8988T (cell line): ENCODE measurements at places on chromosomes 1 and 21.

GRCh38 chr1:155078469-155079209 is at the start of gene EFNA3:
TSS of gene EFNA3 (plus strand) at chr1:155078837. CDS start at chr1:155078942, 105 bp downstream.
- DNase-seq = peak; percentile 99

DNA sequence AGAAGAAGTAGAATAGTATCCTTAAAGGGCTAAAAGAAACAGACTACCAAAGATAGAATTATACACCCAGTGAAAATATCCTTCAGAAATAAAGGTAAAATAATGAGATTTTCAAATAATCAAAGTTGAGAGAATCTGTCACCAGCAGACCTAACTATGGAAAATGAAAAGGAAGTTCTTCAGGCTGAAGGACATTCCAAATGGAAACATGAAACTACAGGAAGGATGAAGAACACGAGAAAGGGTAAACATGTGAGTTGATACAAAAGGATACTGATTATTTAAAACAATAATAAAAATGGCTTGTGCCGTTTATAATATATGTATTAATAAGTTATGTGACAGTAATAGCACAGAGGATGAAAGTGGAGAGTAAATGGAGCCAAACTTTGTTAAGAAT is 57.1 kb upstream of the SLFNL1 start:
- no peak for DNase-seq

- no peak for DNase-seq
Measured at GRCh38 chr21:14620152-14620551, 74.0 kb upstream of the SAMSN1 start.

- no peak for DNase-seq
Measured at GRCh38 chr1:214372092-214372491, 91.1 kb downstream of the SMYD2 start.

- no peak for DNase-seq
Measured at GRCh38 chr21:46185716-46186115, 1.5 kb upstream of the SPATC1L start.
